WTC11 (cell line): ENCODE measurements at places on chromosomes 2 and 18. TPM values are rescaled to one million over a fixed set of nuclear protein-coding genes. Genes with fewer than 3 reads are reported as not detected.
A peak's percentile ranks its signal among the peaks of the same experiment; 100 is the strongest.

Gene ZNF385B
- total RNA-seq = 1.3 to 2.2 TPM (median 2.2 TPM) in 3 replicates

Gene CNGA3
- total RNA-seq = not detected in 3 replicates

Gene IKZF2
- total RNA-seq = 4.1 to 5.2 TPM (median 4.2 TPM) in 3 replicates

Gene CNDP1
- total RNA-seq = 0.11 to 0.28 TPM (median 0.25 TPM) in 3 replicates

Gene CNTNAP5
- total RNA-seq = 0.22 to 0.57 TPM (median 0.34 TPM) in 3 replicates

Gene ANKRD36B
- total RNA-seq = 9.1 to 10.4 TPM (median 9.9 TPM) in 3 replicates

- peaks cover 21% of the 10 kb centered on the region for H3K4me1 ChIP-seq
- H3K36me3 ChIP-seq = 0 out of 2 replicates have a peak, but pooled peaks cover 2% of the 10 kb centered on the region
- no peaks in the 10 kb centered on the region for H3K27me3 ChIP-seq
These were observed 38.5 kb upstream of the SPTBN1 start for GRCh38 chr2:54417577-54417976.

DNA sequence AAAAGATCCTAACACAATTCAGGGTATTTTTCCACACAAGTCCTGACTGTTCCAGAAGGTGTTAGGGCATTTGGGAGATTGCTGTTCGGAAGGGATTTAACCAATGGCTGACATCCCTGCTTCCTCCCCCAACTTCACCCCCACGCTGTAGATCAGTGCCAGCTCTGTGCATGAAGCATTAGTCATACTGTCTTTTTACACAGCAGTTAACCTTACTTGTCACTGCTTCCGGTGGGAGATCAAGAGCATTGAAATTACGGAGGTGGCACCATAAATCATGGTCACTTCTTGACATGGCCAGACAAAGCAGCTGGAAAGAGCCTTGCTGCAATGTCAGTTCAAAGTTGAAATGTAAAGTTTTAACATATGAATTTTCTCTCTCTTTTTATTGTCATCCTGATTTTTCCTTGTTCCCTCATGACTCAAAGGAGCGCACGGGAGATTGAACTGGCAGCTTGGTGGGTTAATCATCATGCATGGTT is 70.2 kb downstream of the HRH4 start:
- no peak overlapping the region for H3K4me3 ChIP-seq
- no peak for DNase-seq
- no peaks in the 10 kb centered on the region; the same call in 1 of the 2 replicates for H3K27me3 ChIP-seq
- H3K36me3 ChIP-seq = no peaks in the 10 kb centered on the region
- no peak overlapping the region for H3K27ac ChIP-seq
- H3K4me1 ChIP-seq = no peaks in the 10 kb centered on the region

GRCh38 chr2:230665263-230665691 is 47.4 kb upstream of the CAB39 start:
- no peak overlapping the region for H3K4me3 ChIP-seq
- no peak for DNase-seq
- H3K27me3 ChIP-seq = peaks cover 2% of the 10 kb centered on the region; the same call in 1 of the 2 replicates
- peaks cover 38% of the 10 kb centered on the region for H3K4me1 ChIP-seq

GRCh38 chr2:201931951-201932350 is 101.7 kb upstream of the FZD7 start:
- no peak overlapping the region for H3K4me3 ChIP-seq
- no peak for DNase-seq
- no peak overlapping the region for H3K27ac ChIP-seq

DNA sequence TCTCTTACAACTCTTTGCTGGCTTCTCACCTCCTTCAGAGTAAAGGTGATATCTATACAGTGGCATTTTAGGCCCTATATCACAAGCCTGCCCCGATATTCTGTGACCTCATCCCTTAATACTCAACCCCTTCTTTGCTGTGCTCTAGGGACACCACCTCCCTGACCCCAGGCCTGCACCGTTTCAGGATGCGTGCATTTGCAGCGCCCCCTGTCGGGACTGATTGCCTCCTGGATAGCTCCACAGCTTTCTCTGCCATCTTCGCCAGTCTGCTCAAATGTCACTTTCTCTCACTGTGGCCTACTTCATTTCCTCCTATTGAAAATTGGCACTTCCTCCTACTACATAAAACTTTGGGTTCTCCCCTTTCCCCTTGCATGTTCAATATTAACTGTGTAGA is 289.6 kb downstream of the SOCS6 start:
- H3K27me3 ChIP-seq = peaks cover 10% of the 10 kb centered on the region
- H3K4me1 ChIP-seq = no peaks in the 10 kb centered on the region
- peak; percentile 19 for DNase-seq

DNA sequence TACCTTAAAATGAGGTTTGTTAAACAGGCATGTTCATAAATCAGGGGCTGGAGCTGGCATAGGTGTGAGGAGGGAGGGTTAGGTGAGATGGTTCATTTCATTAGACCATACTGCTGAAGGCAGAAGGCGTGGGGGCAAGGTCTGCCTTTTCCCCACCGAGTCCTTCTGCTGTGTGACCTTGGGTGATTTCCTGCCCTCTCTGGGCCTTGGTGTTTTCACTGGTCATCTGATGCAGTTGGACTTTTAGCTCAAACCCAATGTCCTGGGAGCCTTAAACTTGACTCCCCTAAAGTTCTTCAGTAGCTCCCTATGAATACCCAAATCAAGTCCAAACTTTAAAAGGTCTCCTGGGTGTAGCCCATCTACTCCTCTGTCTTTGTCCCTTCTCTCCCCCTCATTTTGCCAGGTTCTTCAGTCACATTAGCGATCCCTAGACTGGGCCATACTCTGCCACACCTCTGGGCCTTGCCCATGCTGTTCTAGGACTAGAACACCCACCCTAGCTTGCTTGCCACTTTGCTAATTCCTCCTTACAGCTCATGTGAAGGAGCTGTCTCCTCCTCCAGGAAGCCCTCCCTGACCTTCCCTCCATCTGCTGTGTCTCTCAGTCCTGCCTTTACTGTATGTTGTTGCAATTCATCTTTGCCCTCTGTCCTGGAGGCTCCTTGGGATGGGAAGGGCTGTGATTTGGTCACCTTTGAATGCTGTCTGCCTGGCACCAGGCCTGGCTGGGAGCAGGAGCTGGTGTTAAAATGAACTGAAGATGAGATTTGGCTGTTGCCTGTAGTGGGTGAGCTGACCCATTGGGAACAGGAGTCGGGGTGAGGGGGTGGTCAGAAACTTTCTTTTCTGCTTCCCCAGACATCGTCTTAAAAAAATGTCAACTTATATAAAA is 85.4 kb upstream of the HS6ST1 start:
- H3K27me3 ChIP-seq = no peaks in the 10 kb centered on the region
- H3K27ac ChIP-seq = no peak overlapping the region
- no peak overlapping the region for H3K4me3 ChIP-seq

DNA sequence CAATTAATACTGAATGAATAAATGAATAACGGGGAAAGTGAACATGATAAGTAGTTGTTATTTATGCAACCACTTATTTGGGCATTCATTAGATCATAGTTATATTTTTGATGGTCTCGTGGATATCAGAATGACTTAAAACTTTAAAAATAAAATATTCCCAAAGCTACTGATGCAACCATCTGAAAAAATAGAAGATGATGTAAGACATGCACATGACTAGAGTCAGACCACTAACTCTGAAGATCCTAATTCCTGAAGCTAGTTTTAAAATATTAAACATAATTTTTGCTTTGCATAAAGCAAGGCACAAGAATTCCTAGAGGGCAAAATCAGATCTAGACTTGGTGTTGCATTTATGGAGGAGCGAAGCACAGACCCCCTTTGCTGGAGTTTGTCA is 616.1 kb downstream of the IRS1 start:
- peaks cover 15% of the 10 kb centered on the region for H3K4me1 ChIP-seq
- H3K36me3 ChIP-seq = 0 out of 2 replicates have a peak, but pooled peaks cover under 1% of the 10 kb centered on the region
- H3K27ac ChIP-seq = no peak overlapping the region

GRCh38 chr2:101398116-101398821 is 11.0 kb upstream of the CREG2 start:
- H3K4me3 ChIP-seq = no peak overlapping the region
- H3K27ac ChIP-seq = no peak overlapping the region
- peaks cover 23% of the 10 kb centered on the region for H3K4me1 ChIP-seq
- no peaks in the 10 kb centered on the region; the same call in 1 of the 2 replicates for H3K27me3 ChIP-seq
- DNase-seq = peak; percentile 3
- H3K36me3 ChIP-seq = no peaks in the 10 kb centered on the region

- DNase-seq = no peak
- H3K27ac ChIP-seq = no peak overlapping the region; the same call in 1 of the 2 replicates
- peaks cover 55% of the 10 kb centered on the region for H3K4me1 ChIP-seq
These were observed 2.4 kb downstream of the MTCL1 start for GRCh38 chr18:8707556-8708300.

GRCh38 chr2:126753501-126754212 is 97.7 kb downstream of the GYPC start:
- DNase-seq = no peak
- no peaks in the 10 kb centered on the region; the same call in 1 of the 2 replicates for H3K27me3 ChIP-seq
- peaks cover 24% of the 10 kb centered on the region for H3K4me1 ChIP-seq
- H3K36me3 ChIP-seq = no peaks in the 10 kb centered on the region
- no peak overlapping the region for H3K27ac ChIP-seq

GRCh38 chr18:32355896-32356295 is 114.8 kb downstream of the GAREM1 start:
- H3K4me3 ChIP-seq = no peak overlapping the region
- no peak overlapping the region for H3K27ac ChIP-seq
- H3K4me1 ChIP-seq = peaks cover 19% of the 10 kb centered on the region
- no peaks in the 10 kb centered on the region for H3K36me3 ChIP-seq
- no peaks in the 10 kb centered on the region for H3K27me3 ChIP-seq

GRCh38 chr2:44430342-44430741 is 68.6 kb downstream of the CAMKMT start:
- peaks cover 11% of the 10 kb centered on the region for H3K36me3 ChIP-seq
- no peak for DNase-seq
- H3K27ac ChIP-seq = peak overlapping the region; percentile 61
- H3K4me1 ChIP-seq = peaks cover 73% of the 10 kb centered on the region

GRCh38 chr18:77457681-77458080 is 208.0 kb downstream of the GALR1 start:
- H3K4me1 ChIP-seq = peaks cover 23% of the 10 kb centered on the region
- H3K27ac ChIP-seq = no peak overlapping the region; the same call in 1 of the 2 replicates
- no peaks in the 10 kb centered on the region for H3K36me3 ChIP-seq
- no peak for DNase-seq
- no peak overlapping the region for H3K4me3 ChIP-seq

DNA sequence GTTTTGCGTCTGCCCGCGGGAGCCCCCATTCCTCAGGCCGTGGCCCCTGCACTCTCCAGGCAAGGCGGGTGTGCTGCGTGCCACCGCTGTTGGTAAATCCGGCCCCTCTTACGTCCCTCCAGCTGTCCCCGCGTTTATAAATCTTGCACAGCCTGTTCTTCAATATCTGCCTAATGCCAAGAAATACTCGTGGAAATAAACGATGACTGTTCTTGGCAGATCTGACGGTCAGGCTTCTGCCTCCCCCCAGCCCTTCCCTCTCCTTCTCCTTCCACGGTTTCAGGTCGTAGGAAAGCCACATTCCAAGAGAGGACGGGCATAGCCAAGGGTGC is 20.5 kb downstream of the ODC1 start:
- H3K27me3 ChIP-seq = no peaks in the 10 kb centered on the region; the same call in 1 of the 2 replicates
- no peak for DNase-seq
- no peak overlapping the region; the same call in 1 of the 2 replicates for H3K27ac ChIP-seq
